ENCODE measurements at places on chromosomes 12 and 14.
A peak's percentile ranks its signal among the peaks of the same experiment; 100 is the strongest.

DNA sequence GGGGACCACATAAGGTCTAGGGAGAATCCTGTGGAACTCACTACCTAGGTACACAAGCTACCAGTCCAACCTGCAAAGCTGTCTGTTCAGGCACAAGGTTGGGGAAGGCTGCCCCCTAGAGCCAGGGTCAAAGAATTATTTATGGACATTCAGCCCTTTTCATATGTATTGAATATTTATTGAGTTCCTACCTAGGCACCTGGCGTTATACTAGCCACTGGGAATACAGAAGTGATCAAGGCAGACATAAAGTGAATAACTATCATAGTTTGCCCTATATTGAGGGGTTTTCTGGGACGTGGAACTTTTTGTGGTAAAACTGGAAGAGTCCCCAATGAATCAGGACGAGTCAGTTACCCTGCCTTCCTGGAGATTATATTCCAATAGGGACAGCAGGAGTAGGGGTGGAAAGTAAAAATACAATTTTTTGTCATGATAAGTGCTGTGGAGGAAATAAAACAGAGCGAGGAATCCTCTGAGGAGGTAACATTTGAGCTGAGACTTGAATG is 5.8 kb upstream of the SLC48A1 start:
- DNase-seq = no peak

DNA sequence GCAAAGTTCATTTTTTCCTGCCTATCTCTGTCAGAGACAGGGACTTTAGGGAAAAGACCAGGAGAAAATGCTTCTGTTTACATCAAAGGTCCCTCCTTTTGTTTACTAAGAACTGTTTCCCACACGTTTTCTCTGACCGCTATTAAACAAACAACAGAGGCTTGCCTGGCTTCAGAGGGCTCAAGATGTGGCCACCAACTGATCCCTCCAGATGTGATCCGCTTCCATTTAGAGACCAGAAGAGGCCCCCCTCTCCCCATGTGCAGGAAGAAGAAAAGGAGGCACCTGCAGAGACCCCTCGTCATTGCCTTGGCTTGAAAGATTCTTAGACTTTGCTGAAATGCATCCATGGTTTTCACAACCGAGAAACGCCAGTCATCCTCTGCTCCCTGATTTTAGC is 217.9 kb upstream of the PWP1 start:
- DNase-seq = no peak

- DNase-seq = no peak
Measured at GRCh38 chr12:116332705-116333380, 55.4 kb upstream of the MED13L start.

DNA sequence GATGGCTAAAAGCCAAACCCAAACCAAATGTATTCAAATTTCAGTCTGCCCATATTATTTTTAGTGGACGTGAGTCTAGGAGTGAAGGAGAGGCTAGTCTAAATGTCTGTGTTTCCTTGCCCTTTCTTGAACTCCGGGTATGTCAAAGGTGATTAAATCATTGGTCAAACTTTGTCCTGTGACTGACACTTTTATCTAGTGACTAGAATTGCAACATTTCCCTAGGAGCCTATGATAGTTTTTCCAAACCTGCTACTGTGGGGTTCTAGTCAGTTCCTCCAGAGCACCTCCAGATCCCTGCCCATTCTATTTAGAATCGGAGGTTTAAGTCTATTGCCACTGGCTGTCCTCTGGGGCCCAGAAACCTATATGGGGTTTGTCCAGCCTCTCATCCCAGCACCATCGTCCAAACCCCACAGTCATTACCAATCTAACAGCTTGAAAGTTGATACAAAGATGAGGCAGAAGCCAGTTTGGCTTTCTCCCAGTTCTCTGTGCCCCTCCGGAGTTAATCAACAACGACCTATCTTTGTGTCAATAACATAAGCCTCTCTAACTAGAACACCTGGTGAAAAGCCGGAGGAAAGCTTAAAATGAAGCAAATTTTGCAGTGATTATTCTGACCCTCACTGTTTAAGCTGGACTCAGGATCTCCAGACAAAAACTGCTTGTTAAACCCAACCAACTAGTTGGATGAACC is 306.7 kb downstream of the ZFP36L1 start:
- DNase-seq = no peak

DNA sequence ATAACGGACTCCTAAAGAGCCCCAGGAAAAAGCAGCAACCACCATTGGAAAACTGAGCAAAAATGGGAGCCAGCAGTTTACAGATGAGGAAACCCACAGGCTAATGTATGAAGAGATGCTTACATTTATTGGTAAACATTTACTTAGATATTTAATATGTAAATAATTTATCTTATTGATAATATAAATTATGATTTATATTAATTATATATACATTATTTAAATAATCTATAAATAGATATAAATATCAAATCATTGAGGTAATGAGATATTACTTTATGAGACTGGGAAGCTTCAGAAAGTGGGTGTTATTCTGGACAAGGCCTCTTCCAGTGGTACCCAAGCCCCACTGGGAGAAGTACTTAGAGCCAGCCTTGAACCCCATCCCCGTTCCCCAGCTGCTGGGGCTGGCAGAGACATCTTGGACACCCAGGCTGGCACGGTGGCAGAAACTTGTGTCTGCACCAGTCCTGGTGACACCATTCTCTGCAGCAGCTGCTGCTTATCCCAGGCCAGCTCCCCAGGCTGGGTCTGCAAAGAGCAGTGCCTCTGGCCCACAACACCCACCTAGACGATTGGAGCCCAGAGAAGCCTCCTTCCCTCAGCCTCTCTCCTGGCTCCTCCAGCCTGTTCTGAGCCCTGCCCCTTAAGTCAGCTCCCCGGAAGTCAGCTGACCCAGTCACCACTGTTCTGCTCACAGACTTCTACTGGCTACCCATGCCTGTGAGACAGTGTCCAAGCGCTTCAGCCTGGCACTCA is 25.9 kb downstream of the ISCA2 start:
- no peak for DNase-seq

- DNase-seq = peak; percentile 23
Measured at GRCh38 chr14:71311061-71311460, 403.8 kb downstream of the PCNX1 start.

- no peak for DNase-seq
Measured at GRCh38 chr14:90274019-90274418, 17.7 kb downstream of the PSMC1 start.

DNA sequence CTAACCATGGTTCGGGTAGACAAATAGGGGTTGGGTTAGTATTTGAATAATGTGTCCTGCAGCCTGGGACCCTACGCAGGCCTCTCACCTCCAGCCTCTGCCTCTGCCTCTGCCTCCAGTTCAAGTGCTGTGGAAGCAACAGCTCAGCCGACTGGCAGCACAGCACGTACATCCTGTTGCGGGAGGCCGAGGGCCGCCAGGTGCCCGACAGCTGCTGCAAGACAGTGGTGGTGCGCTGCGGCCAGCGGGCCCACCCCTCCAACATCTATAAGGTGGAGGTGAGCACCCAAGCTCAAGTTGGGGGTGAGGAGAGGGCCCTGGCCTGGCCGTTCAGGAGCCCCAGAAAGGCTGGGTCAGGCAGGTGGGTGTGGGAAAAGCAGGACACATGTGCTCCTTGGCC is 55.9 kb downstream of the TSPAN11 start:
- no peak for DNase-seq

DNA sequence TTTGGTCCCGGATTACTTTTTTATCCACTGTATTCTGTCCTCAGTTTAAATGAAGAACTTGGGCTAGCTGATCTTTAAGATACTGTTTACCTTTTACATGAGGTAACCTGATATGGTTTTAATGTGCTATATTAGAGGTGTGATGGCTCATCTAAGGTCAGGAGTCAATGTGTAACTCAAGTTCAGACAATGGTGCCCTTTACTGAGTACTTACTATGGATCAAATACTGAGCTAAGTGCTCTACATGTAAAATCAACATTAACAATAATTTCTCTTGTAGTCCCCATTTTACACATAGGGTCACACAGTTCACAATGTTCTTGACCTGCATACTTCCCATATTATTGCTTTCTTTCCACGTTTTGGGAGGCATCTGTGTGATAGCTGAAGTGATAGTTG is 79.2 kb downstream of the CEP83 start:
- DNase-seq = no peak
